Stimulated activated CD4-positive, alpha-beta T cell treated with anti-CD3 and anti-CD28 coated beads, Interleukin-12 subunit alpha, Interleukin-12 subunit beta, amount 100 ng/mL, for 24 hours (primary cell): ENCODE measurements at places on chromosomes 7 and 10.

GRCh38 chr7:125383324-125383723 lies 453.7 kb upstream of the POT1 start:
- DNase-seq = no peak

- no peak for DNase-seq
Observed at GRCh38 chr10:124693801-124694416, 50.3 kb downstream of the FAM53B start.

- no peak for DNase-seq
Observed at GRCh38 chr7:82126576-82126975, 317.0 kb downstream of the CACNA2D1 start.

- no peak for DNase-seq
Observed at GRCh38 chr10:34112171-34112782, 702.8 kb downstream of the PARD3 start.

GRCh38 chr10:114337510-114338462 lies 66.5 kb downstream of the AFAP1L2 start:
- no peak for DNase-seq
